HFFc6 (cell line): ENCODE measurements at places on chromosomes 5 and 9. TPM values are rescaled to one million over a fixed set of nuclear protein-coding genes. Genes with fewer than 3 reads are reported as not detected.

DNA sequence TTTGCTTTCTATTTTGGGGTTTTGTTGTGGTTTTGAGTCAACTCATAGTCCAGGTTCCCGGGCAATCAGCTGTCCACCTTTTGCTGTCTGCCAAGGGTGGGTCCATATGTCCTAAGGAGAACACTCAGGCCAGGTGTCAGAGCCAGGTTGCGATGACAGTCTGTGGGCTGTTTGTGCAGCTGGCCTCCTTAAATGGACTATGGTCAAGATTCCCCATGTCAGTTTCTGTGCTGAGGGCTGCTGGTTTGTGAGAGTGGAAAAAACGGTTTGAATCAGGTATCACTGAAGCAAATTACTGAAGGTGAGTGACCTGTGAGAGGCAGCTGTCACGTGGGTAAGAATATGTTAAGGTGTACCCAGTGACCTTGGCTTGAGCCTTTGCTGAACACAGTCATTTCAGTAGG is 33.0 kb downstream of the SNX30 start:
- peaks cover 22% of the 10 kb centered on the region for H3K4me1 ChIP-seq
- no peak overlapping the region for H3K27ac ChIP-seq
- no peak for DNase-seq
- H3K36me3 ChIP-seq: no peaks in the 10 kb centered on the region

GRCh38 chr5:137731176-137731575 is 4.7 kb downstream of the KLHL3 start:
- peaks cover 9% of the 10 kb centered on the region for H3K27me3 ChIP-seq
- H3K27ac ChIP-seq: no peak overlapping the region
- H3K4me3 ChIP-seq: no peak overlapping the region
- no peak for DNase-seq

DNA sequence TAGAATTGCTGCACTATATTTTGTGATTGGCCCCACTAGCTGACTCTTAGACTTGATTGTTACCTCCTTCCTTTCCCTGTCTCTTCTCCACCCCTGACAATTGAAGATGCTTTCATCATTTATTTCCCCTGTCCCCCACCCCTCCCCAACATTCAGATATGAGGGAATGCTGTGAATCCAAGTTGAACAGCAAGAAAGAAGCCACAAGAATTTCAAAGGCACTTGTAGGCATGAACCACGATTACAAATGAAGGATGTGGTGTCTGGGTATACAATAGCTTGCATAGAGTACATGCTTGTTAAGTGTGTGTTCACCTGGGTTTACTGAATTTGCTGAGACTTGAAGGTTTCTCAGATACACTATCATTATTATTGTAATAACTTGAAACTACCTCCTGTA is 78.3 kb upstream of the TRIO start:
- peak overlapping the region; percentile 34; the same call in 1 of the 2 replicates for H3K27ac ChIP-seq
- no peak for DNase-seq
- H3K27me3 ChIP-seq: peaks cover 3% of the 10 kb centered on the region
- H3K4me3 ChIP-seq: no peak overlapping the region
- peaks cover 53% of the 10 kb centered on the region for H3K4me1 ChIP-seq
- peaks cover 8% of the 10 kb centered on the region for H3K36me3 ChIP-seq

GRCh38 chr9:13142776-13143175 is 136.7 kb downstream of the MPDZ start:
- DNase-seq: no peak
- H3K4me1 ChIP-seq: peaks cover 33% of the 10 kb centered on the region
- no peak overlapping the region for H3K27ac ChIP-seq
- no peaks in the 10 kb centered on the region for H3K27me3 ChIP-seq
- no peak overlapping the region for H3K4me3 ChIP-seq
- H3K36me3 ChIP-seq: peaks cover 8% of the 10 kb centered on the region

DNA sequence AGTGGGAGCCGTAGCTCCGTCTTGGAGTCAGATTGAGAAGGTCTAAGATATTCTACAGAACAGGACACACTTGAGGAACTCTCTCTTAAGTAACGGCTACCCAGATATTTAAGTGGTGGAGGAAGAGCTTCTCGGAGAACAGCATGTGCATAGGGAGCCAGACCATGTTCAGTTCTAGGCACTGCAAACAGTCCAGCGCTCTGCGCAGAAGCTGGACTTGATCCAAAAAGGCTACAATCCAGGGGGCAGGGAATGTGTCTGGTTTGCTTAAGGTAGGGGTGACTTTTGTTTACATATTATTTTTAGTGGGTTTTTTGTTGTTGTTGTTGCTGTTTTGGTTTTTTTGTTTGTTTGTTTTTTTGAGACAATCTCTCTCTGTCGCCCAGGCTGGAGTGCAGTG is 16.8 kb upstream of the CCL28 start:
- H3K27me3 ChIP-seq: peaks cover 2% of the 10 kb centered on the region; the same call in 1 of the 2 replicates
- no peak overlapping the region for H3K4me3 ChIP-seq
- DNase-seq: no peak

GRCh38 chr5:55994495-55994997 is at the start of gene IL6ST:
Gene IL6ST, minus strand, starts transcription at chr5:55994963. Its CDS starts 18,685 bp downstream, at chr5:55976278.
- H3K4me3 ChIP-seq: peak within 1 kb of the TSS; percentile 97
- H3K4me1 ChIP-seq: peaks cover 70% of the 10 kb centered on the region
- peaks cover 3% of the 10 kb centered on the region for H3K27me3 ChIP-seq
- peak within 1 kb of the TSS; percentile 93 for H3K27ac ChIP-seq
- DNase-seq: peak; percentile 60

DNA sequence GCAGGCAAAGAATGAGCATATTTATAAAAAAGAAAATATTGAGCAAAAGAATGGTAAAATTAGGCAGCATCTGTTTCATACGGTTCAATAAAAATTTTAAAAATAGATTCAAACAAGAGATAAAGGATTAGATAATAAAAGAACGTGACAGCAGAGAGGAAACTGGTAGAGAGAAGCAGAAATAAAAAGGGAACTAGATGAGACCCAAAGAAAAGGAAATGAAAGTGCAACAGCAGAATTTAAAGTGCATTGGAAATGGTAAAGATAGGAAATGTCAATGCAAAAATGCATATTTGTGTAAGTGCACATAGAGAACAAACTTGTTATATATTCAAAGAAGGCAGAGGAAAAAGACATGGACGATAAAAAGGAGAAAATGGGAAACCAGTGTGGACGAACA is 70.2 kb downstream of the SUSD1 start:
- no peaks in the 10 kb centered on the region for H3K36me3 ChIP-seq
- no peak for DNase-seq
- H3K27me3 ChIP-seq: no peaks in the 10 kb centered on the region
- H3K4me1 ChIP-seq: no peaks in the 10 kb centered on the region
- no peak overlapping the region for H3K27ac ChIP-seq

GRCh38 chr9:82761956-82762355 is 301.0 kb downstream of the RASEF start:
- H3K27me3 ChIP-seq: no peaks in the 10 kb centered on the region; the same call in 1 of the 2 replicates
- no peak overlapping the region for H3K4me3 ChIP-seq
- H3K36me3 ChIP-seq: no peaks in the 10 kb centered on the region

DNA sequence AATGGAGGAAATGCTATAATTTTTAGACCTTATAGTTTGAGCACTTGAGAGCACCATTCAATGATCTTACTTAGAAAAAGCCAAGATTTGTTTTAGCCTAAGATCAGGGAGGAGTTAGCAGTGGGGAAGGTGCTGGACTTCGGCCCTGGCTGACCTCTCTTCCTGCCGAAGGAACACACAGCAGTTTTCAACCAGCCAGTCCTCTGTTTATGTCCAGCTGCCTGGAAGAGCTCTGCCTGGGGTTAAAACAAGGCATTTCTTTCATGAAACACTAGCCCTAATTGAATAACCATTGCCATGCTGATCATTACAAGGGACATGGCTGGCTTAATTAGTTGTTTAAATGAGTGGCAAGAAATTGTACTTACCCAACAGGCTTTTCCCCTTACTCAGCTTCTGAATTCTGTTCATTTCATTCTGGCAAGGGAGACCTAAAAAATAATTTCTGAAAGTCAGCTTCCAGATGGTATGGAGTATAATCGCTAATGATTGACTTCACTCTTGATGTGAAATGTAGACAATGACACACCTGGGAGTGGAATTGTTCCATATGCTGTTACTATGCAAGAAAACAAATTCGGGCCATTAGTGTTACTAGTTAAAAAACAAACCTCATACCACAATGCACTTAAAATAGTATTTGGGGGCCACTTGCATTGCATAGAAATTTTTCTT is 514.2 kb downstream of the SPOCK1 start:
- H3K4me1 ChIP-seq: peaks cover 2% of the 10 kb centered on the region
- H3K36me3 ChIP-seq: no peaks in the 10 kb centered on the region
- no peak for DNase-seq
- H3K27ac ChIP-seq: no peak overlapping the region; the same call in 1 of the 2 replicates

DNA sequence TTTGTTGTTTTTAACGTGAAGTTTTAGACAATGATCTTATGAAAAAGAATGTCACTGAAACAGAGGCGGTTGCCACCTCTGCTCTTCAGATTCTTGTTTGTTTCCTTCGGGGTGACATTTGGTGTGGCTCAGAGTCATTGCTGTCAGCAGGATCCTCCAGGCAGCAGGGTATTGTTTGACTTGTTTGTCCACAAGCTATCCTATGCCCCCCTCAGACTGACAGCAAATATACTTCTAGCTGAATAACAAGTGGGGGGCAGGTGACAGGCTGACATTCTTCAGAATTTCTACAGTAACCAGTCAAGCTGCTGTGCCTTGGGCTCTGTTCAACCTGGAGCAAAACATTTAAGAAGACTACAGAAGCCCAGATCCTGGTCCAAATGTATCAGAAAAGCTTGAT is 383.3 kb downstream of the YTHDC2 start:
- no peaks in the 10 kb centered on the region for H3K4me1 ChIP-seq
- H3K27me3 ChIP-seq: no peaks in the 10 kb centered on the region; the same call in 1 of the 2 replicates
- no peak overlapping the region for H3K4me3 ChIP-seq
- no peaks in the 10 kb centered on the region for H3K36me3 ChIP-seq
- no peak overlapping the region for H3K27ac ChIP-seq

GRCh38 chr9:621201-621855 is 220.2 kb upstream of the DMRT1 start:
- no peaks in the 10 kb centered on the region for H3K36me3 ChIP-seq
- H3K4me3 ChIP-seq: no peak overlapping the region
- DNase-seq: no peak
- H3K4me1 ChIP-seq: peaks cover 18% of the 10 kb centered on the region; the same call in 1 of the 2 replicates

DNA sequence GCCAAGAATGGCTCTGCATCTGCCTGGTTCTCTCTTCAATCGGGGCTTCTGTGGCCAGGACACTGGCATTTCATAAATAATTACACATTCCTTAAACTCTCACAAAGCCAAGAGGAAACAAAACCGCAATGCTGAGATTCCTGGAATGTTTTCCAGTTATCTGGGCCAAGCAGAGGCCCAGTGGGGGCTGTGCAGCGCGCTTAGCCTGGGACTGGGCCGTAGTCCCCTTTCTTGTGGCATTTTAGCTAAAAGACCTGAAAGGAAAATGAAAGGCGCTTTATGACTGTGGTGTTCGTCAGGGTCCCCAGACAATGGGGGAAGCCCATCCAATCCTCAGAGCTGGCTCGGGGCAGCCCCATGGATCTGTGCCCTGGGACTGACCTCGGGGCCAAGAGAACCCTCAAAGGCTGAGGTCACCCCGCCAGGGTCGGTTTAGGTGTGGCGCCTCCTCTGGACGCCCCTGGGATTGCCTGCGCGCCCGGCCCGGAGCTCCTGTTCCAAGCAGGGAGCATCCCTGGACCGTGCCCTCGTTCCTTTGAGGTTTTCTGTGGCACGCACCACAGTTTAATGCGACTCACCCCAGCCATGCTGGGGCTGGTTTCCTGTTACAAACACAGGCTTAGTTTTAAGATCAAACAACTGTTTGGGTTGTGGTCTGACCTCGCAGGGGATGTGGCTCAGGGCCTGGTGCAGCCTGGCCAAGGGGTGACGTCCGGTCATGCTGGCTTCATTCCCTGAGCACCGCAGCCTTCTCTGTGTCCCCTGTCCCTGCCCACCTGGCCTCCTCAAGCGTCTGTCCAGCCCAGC is 51.5 kb upstream of the NKD2 start:
- H3K36me3 ChIP-seq: no peaks in the 10 kb centered on the region
- DNase-seq: peak; percentile 82
- H3K4me1 ChIP-seq: peaks cover 20% of the 10 kb centered on the region
- peaks cover 37% of the 10 kb centered on the region for H3K27me3 ChIP-seq

DNA sequence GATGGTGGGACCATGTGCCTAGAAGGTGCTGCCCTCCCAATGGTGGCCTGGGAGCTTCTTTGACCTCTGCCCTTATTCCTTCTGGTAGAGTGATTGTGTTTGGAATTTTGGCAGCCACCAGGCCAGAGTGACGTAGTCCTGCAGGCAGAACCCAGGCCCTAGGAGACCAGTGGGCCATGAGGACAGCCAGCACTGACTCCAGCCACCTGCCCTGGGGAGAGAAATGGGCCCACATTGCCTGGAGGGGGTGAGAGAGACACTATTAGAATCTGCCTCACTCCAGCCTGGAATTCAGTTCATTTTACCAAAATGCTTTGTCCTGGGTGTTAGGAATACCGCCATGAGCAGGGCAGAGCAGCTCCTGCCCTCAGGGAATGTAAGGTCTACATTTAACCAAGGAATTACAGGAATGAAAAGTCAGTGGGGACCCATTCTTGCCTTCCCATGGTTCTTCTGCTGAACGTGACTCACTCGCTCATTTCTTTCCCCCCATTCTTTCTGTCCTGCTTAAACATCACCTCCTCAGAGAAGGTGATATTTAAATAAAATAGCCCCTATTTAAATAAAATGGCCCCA is 5.5 kb upstream of the COL27A1 start:
- H3K36me3 ChIP-seq: no peaks in the 10 kb centered on the region
- peaks cover 10% of the 10 kb centered on the region for H3K27me3 ChIP-seq
- no peak overlapping the region for H3K4me3 ChIP-seq
- H3K4me1 ChIP-seq: peaks cover 19% of the 10 kb centered on the region

DNA sequence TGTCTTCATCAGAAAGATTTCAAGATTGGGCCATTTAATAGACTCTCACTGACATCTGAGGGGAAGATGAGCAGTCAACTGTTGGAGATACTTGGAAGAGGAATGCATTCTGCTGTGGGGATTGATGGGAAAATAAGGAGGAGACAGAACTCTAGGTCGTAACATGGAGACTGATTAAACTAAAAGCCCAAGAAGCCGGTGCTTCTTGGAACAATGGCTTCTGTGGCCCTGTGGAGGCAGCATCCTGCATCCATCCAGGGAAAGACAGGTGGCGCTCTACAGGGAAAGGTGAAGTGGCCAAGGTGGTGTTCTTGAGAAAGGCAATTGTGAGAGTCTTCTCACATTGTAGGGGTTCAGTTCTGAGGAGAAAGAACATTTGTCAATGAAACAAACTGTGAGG is 31.3 kb downstream of the ZFAND5 start:
- H3K36me3 ChIP-seq: no peaks in the 10 kb centered on the region
- no peaks in the 10 kb centered on the region; the same call in 1 of the 2 replicates for H3K4me1 ChIP-seq
- H3K27ac ChIP-seq: no peak overlapping the region
- no peak overlapping the region for H3K4me3 ChIP-seq
- peaks cover 7% of the 10 kb centered on the region; the same call in 1 of the 2 replicates for H3K27me3 ChIP-seq

DNA sequence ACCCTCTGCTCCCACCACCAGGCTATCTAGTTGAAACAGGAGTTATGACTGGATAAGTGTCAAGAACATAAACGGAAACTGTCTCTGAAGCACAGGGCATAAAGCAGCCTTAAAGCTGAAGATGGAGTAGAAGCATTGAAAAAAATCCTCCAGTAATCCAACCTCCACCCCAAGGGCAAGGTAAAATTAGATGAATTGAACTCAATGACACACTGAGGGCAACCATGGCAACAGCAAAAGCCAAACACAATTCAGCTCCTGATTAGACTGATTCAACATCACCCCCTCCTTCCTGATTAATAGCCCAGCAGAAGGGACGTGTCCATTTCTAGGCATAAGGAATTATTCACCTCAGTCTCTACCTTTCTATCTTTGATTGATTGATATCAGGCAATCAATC is 183.2 kb upstream of the MAP3K1 start:
- H3K27me3 ChIP-seq: 0 out of 2 replicates have a peak, but pooled peaks cover 2% of the 10 kb centered on the region
- H3K27ac ChIP-seq: no peak overlapping the region
- H3K4me1 ChIP-seq: peaks cover 12% of the 10 kb centered on the region
- peaks cover 21% of the 10 kb centered on the region for H3K36me3 ChIP-seq
- H3K4me3 ChIP-seq: no peak overlapping the region

The GPR150 gene
- total RNA-seq: 0.12 to 0.25 TPM (median 0.17 TPM) in 3 replicates

The CER1 gene
- not detected in 3 replicates for total RNA-seq

The CAVIN4 gene
- 0.43 to 1.1 TPM (median 0.61 TPM) in 3 replicates for total RNA-seq

The DRD1 gene
- not detected in 3 replicates for total RNA-seq

The ZDHHC11B gene
- not detected in 3 replicates for total RNA-seq

The FOXD4L3 gene
- total RNA-seq: not detected in 3 replicates

The ARAP3 gene
- total RNA-seq: 9.2 to 14.7 TPM (median 9.9 TPM) in 3 replicates

The OSMR gene
- 26.9 and 30.2 TPM in 2 replicates for total RNA-seq

The PTGES gene
- 11.0 to 27.0 TPM (median 13.6 TPM) in 3 replicates for total RNA-seq
